Glutamatergic neuron (in vitro differentiated cells): ENCODE measurements at places on chromosomes 4 and X.
A peak's percentile ranks its signal among the peaks of the same experiment; 100 is the strongest.

GRCh38 chr4:41751449-41752061 is 3.0 kb upstream of the PHOX2B start:
- peak; percentile 63 for DNase-seq

DNA sequence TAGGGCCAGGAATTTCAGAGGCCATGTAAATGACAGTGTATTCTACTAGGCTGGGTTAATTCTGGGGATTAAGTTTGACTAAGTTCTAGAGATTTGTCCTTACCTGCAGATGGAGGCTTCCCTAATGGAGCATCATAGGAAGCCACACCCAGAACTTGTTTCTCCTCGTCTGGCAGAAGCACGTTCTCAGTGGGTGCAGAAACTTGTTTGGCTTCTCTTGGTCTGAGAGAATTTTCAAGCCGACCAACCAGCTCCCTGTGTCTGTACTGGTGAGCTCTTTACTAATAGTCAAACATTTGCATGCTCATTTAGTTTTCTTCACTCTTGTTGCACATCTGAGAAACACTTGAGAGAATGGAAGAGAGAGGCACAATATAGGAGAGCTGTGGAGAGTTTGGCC is 907 bp upstream of the ATP10D start:
- no peak for DNase-seq

DNA sequence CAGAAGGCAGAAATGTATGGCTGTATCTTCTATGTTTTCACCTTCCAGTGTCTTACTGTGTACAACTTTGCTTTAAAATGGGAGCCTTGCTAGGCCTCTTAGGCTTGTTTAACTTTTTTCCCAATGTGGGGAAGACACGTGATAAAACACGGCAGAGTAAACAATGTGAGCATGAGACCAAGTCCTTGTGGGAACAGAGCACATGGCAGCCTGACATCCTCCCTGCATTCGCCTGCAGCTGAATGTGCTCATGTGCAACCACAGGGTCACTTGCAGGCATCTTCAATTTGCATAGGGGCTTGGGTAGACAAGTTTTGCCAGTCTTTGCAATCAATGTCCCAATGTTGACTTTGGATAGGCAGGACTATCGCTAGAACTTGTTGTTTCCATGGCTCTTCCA is 91.8 kb downstream of the CCNG2 start:
- DNase-seq = no peak

- no peak for DNase-seq
These were observed 1068.4 kb downstream of the ARAP2 start for GRCh38 chr4:35175894-35176293.

- DNase-seq = no peak
These were observed 75.6 kb downstream of the TRIML1 start for GRCh38 chr4:188214861-188215260.

DNA sequence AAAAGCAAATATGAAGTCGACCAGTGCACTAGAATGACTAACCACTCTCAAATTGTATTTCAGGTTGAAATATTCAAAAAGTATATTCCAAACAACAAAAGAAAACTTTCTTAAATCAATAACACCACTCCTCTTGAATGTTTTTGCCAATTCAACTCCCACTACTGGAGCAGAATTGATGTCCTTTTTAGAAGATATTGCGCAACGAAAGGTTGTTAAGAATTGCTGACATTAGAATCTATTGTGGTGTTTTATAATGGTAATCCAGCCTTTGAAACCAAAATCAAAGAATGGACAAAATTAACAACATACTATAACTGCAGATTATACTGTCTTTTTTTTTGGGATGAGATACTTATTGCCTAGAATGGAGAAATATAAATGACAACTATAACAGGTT is 331.3 kb downstream of the GRXCR1 start:
- DNase-seq = no peak

- DNase-seq = no peak
These were observed 704 bp upstream of the SEPSECS start for GRCh38 chr4:25160714-25161592.

DNA sequence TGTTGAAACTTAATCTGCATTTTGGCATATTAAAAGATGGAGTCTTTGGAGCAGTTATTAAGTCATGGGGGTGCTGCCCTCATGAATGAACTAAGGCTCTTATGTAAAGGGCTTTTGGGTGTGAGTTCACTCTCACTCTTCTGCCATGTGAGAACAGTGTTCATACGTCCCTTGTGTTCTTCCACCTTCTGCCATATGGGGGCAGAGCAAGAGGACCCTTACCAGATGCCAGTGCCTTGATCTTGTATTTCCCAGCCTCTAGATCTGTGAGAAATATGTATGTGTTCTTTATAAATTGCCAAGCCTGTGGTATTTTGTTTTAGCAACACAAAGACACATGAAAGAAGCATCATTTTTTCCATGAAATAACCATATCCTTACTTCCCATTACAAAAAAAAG is 213.9 kb downstream of the SPOCK3 start:
- peak; percentile 23 for DNase-seq

GRCh38 chr4:53494851-53495250 is 96.4 kb downstream of the LNX1 start:
- DNase-seq = no peak

- no peak for DNase-seq
These were observed 138.5 kb downstream of the COL4A6 start for GRCh38 chrX:108299704-108300103.

DNA sequence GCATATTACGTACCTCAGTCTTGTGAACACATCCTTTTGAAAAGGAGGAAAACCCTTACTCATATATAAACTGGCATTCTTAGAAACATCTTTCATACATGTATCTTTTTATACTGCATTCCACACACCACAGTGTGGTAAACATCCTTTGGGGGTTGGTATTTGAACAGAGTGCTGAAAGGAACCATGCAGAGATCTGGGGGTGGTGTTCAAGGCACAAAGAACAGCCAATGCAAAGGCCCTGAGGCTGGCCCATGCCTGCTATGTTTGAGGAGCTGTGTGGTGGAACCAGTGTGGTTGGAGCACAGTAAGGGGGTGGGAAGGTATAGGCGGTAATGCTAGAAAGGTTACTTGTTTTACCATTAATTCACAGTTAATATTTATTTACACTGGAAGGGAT is 2.0 kb downstream of the ELK1 start:
- DNase-seq = no peak

- DNase-seq = no peak
These were observed 24.2 kb downstream of the LRIT3 start for GRCh38 chr4:109872065-109872464.

DNA sequence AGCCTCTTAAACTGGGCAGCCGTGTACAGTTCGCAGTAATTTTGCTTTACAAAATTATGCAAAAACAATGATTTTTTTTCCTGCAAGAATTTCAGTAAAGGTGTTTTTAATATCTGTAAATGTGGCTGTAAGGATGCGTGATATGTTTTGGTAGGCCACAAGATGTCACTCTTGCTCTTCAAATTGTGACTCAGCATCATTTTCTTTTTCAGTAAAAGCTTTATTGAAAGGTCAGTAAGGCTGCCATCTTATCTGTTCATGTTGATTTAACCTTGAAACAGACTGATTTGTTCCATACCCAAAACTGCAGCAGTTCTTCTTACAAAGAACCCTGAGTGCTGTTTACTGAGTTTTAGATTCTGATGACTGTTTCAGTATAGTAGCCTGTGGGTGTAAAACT is 39.9 kb downstream of the TXLNG start:
- DNase-seq = no peak

DNA sequence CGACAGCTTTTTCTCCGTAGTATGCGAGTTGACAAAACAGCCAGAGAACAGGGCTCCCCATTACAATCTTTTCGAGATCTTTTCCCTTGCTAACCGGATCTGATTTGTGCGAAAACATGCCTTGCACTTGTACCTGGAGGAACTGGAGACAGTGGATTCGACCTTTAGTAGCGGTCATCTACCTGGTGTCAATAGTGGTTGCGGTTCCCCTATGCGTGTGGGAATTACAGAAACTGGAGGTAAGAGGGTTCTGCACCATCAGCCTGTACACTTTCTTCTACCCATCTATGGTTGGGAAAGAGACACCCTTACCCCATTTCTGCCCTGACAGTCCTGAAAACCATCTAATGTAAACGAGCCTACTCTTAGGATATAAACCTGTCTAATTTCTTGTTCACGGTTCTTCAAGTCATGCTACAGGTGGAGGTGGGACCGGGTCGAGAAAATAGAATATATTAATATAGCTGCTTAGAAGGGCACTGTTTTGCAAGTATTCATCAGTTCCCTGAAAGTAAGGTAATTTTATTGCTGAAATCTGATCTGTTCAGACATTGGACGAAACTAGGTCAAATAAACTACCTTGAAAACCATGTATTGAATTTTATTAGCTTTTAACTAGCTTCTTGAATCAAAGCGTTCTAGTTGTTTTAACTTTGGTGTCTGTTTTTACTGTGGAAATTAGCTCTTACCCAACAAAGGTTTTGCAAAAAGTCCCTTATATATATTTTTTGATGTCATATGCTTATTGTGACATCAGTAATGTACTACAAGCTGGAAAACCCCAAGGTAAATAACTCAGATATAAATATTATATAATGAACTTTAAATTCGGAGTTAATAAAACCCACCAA is 869 bp downstream of the TMEM184C start:
- DNase-seq = no peak

DNA sequence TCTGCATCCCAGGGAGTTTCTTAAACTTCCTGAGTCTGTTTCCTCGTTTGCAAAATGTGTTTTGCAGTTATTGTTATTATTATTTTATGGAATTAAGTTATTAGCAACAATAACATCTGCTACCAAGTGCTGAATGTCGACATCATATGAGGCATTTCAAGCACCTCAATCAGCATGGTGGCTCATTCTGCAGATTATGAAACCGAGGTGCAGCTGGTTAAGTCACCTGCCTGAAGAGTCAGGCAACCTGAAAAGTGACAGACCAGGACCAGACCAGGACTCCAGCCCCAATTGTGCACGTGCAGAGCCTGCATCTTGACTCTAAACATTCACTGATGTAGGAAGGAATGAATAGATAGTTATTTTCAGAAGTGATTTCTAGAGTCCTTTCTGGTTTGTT is 99.8 kb downstream of the AFAP1 start:
- no peak for DNase-seq

DNA sequence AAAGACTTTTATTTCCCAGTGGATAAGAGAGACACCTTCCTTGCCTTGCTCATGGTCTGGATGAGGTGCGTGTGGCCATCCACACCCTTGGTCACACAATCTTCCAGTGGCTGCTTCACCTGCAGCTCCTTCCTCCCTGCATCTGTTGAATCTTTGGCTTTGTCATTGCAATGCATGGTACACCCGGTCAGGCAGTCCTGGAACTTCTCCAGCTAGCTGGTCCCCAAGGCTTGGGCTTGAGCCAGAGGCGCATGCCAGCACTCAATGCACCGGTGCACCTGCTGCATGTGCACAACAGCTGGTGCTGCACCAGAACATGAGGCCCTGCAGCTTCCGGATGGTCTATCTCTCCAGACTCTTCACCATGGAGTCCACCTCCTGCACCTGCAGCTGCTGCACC is 31.7 kb downstream of the SCML1 start:
- no peak for DNase-seq

GRCh38 chr4:138672393-138672976 is 343.1 kb upstream of the NOCT start:
- DNase-seq = no peak

GRCh38 chrX:70289168-70289792 is 447 bp downstream of the PDZD11 start:
- DNase-seq = no peak

DNA sequence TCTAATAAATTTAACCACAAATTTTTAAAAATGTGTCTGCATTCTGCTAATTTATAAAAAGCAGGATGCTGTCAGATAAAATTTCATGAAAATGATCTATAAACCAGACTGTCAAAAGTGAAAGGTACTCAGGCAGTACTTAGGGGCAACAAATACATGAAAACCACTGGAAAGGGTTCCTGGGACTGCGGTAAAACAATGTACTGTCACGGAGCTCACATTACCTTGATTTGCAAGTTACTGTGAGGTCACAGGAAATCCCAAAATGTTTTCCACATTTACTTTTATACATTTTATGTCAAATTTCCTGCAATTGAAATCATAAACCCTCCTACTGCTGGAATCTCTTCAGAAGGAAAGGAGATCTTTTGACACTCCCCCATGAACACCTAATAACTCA is 45.3 kb downstream of the SHISA3 start:
- no peak for DNase-seq

DNA sequence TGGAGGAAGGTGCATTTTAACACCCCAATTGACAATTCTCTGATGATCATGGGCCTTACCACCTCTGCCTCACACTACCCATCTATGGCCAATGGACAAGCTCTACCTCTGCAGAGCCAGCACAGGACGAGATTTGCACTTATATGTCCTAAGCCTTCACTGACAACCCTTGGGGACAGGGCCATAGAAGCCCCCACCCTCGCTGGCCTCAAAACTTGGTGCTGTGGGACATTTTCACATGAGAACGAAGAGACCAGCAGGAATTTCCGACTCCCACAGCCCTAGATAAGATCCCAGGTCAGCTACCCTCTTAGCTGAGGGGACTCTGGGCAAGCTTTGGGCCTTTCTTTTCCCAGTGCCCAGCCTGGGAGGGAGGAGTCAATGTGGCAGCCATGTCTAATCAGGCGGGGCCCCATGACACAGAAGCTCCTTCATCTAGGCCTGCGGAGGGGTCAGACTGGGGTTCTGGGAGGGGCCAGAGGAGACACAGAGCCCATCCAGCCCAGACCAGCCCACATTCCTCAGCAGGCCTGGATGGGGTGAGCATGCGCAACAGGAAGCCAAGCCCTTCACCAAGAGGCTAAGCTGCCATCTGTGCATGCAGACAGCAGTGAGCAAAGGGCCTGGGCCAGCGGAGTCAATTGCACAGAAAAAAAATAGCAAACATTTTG is 12.1 kb downstream of the PJA1 start:
- no peak for DNase-seq

DNA sequence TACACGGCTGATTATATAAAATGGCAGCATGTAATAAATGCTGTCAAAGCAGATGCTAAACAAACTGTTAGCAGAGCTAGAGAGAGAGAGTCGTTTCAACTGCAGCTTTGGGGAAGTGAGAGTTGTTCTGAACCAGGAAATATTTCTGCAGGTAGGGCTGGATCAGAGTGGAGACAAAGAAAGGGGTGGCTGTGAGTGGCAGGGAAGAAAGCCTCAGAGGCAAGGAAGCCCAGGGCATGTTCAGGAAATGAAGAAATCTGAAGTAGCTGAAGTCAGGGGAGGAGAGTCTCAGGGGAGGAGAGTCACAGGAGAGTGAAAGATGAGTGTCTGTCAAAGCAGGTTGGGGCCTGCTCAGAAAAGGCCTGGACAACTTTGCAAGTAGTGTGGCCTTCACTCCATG is 48.4 kb upstream of the RPS6KA3 start:
- DNase-seq = no peak

- DNase-seq = peak; percentile 50
These were observed 29.2 kb downstream of the METAP1 start for GRCh38 chr4:99024481-99025275.

GRCh38 chr4:19009881-19010280 is 988.3 kb upstream of the LCORL start:
- DNase-seq = no peak

DNA sequence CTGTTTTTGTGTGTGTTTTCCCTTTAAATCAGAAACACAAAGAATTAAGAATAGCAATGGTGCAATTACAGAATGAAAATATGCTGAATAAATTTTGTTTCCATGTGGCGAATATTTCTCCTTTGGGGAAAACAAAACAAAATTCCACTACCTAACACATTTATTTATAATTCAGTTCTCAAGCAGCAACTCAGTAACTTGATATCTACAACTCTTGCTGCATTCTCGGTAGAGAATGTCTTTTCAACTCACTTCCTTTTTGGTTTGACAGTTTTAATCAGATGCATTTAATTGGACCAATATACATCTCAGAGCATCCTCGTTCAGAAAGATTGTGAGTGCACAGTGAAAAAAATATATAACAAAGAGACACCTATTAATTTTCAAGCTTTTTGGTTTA is 30.8 kb downstream of the ZNF827 start:
- DNase-seq = no peak

GRCh38 chrX:790041-790506 is 159.5 kb downstream of the SHOX start:
- DNase-seq = peak; percentile 62
